ENCODE measurements at places on chromosomes 11 and 22.

- DNase-seq, result no peak
These were observed 10.9 kb downstream of the MUC2 start for GRCh38 chr11:1085440-1086170.

DNA sequence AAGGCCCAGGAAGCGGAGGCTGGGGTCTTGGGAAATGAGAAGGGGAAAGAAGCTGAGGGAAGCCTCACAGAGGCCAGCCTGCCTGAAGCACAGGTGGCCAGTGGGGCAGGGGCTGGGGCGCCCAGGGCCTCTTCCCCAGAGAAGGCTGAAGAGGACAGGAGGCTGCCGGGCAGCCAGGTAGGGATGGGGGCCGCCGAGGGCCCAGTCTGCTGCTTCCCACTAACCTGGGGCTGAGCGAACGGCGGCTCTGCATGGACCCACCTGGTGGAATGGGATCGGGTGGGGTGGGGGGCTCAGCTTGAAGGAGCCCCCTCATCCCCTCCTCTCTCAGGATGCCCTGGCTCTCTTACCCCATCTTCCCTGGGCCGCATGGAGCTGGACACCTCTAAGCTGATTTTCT is 7.7 kb downstream of the EHBP1L1 start:
- no peak for DNase-seq

DNA sequence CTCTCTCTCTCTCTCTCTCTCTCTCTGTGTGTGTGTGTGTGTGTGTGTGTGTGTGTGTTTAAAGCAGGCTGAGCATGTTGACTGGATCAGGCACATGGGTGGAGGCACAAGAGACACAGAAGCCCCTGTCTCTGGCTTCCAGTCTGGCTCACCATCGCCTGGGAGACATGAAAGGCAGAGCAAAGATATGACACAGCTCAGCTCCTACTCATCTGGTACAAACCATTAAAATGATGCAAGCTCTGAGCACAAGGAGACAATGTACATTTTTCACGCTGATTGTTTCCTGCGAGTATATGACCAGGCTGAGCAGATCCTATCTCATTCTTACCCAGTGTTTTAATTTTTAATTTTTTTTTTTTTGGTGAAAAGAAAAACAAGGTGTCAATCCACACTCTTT is 9.5 kb downstream of the SLC6A5 start:
- DNase-seq, result no peak

GRCh38 chr11:116855413-116855812 is 18.0 kb upstream of the APOA1 start:
- no peak for DNase-seq

- DNase-seq, result no peak
These were observed 20.1 kb upstream of the TMPRSS4 start for GRCh38 chr11:118056806-118057205.

GRCh38 chr11:6638429-6638828 is 17.2 kb downstream of the DCHS1 start:
- DNase-seq, result no peak

GRCh38 chr11:12958986-12959385 is 50.1 kb upstream of the RASSF10 start:
- no peak for DNase-seq

GRCh38 chr11:19241260-19242178 is 774 bp upstream of the E2F8 start:
- no peak for DNase-seq

DNA sequence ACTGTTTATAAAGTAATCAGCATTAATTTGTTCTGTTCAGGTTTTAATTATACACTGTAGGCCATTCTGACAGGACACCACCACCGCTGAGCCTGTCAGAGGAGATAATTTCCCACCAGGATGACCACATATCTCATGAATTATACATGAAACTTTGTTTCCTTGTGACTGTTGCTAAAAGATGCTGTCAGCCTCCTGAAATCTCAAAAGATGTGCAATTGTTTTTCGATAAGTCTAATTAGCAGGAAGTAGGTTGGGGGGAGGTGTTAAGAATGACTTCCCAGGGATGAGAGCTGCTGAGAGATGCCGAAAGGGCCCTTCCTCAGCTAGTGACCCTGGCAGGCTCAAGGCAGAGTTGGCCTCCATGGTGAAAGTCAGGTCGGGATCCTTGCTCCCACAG is 485.4 kb downstream of the SOX6 start:
- DNase-seq, result no peak

- DNase-seq, result no peak
These were observed 68.1 kb downstream of the PPP6R3 start for GRCh38 chr11:68528630-68529029.

DNA sequence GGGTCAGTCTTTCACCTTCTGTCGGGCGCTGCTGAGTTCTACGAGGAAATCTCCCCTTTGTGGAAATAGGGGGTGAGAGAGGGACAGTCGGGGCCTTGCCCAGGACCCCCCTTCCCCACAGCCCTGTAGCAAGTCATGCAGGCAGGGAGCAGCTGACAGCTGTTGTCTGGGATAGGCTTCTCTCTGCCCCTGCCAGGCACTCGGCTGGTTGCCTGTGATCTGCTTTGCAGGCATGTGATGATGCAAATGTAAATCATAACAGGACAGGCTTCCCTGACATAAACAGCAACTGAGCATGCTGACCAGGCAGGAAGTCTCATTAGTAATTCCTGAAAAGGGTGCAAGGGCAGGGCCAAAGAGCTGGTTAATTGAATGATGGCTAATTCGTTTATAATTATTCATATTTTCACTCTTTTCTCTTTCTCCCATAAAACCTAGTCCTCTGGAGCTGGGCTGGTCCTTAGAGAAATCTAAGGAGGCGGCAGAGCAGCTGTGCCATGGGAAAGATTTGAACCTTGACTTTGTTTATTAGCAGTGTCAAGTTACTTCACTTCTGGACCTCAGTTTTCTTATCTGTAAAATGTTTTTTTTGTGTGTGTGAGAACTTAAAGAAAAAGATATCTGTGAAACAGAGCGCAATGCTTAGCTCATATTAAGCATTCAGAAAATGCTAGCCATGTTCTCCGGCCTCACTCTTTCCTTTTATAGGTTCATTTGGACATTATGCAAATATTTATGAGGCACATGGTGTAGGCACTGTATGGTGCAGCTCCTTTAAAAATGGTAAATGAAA is 129.7 kb downstream of the LDLRAD3 start:
- DNase-seq, result no peak

DNA sequence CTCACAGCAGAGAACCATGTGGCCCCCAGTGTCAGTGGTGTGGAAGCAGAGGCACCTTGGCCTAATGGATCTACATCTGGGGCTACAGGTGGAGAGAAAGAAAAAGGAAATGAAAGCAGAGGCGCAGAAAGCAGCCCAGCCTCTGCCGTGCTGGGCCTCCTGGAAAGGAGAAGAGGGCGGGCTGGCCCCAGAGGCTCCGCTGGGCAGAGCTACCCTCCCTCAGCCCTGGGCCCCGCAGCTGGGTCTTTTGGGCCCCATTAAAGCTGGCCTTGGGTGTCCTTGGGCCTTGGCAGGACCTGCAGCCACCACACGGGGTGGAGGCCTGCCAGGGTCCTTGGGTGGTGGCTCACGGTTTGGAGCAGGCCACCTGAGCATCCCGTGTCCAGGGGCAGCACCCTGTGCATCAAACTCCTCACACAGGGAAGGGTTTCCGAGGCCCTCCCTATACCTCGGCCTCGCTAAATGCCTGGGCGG is 31.6 kb upstream of the GAL start:
- no peak for DNase-seq

DNA sequence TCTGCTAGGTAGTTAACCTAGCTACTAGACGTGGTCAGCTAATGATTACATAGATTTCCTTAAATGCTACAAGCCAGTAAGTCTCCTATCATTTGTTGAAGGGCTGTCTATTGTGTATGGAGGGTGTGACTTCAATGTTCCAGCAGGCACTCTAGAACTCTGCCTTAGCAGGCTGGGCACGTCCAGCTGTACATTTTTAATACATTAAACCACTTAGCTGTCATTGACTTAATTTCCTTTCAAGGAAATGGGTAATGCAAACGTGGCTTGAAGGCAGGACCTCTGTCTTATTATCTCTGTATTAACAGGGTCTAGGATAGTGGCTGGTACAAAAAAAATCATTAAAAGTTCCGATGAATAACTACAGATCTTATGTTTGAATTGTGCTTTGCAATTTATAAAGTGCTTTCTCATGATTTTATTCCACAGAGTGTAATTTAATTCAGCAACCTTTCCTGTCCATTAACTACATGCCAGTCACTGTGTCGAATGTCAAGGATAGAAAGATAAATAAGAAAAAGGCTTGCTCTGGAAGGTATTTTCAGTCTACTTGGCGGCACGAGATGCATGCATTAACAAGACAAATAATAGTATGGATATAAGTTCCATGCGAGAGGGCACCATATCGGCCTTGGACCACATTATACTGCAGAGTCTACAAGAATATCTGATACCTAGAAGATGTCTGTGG is 60.3 kb downstream of the APOL3 start:
- DNase-seq, result no peak

GRCh38 chr11:109076870-109077269 is 345.1 kb upstream of the C11orf87 start:
- DNase-seq, result no peak

GRCh38 chr22:25849522-25849921 is 107.5 kb downstream of the MYO18B start:
- DNase-seq, result no peak

DNA sequence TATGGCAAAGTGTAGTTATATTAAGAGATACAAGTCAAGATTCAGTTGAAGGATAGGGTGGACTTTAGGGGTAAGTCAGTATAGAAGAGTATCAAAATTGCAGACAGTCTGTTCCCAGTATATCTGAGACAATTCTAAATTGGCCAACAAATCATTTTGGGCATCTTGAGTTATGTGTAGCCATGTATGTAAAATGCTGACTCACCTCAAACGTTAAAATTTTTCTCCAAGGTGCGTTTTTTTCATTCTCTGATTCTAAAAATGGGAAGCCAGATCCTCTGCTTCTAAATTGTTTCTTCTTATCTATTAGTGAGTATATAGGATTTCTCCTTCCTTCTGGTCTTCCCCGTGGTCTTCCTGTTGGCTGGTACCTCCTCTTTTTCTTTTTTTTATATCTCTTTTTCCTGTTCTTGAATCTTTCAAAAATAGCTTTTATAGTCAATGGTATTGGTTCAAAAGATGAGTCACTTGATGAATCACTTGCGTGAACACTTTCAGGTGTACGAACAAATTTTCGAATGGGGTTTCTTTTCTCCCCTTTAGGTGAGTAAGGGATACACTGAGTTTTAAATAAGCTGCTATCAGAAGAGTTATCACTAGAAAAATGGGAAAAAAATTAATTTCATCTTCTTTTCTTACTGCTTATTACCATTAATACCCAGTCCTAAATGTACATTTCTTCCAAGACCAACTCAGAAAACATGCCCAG is 3.2 kb downstream of the TAF1D start:
- no peak for DNase-seq

DNA sequence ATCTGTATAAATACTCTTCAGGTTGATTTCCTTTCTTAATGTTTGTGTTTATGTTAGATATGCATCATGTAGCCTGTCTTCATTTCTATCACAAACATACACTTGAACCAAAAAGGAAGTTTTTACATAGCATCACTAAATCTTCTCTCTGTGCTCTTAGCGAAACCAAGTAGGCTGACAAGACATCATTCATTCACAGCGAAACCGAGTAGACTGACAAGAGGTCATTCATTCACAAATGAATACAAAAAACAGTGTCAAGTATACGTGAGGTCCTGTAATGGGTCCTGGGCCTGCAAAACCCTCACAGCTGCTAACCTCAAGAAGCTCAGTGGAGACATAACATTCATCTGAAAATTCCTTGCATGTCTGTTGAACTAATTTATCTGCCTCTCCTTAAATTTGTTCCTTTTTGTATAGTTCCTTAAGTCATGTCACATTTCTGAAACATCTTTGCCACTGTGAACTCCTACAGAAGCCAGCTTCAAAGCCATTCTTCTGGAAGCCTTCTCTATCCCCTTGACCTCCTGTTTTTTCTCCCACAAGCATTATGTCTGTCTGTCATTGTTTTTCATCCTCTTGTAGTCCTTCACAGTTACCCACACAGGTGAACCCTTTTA is 9.8 kb upstream of the HBE1 start:
- DNase-seq, result no peak

GRCh38 chr11:46618837-46619236 is 1.5 kb downstream of the ATG13 start:
- no peak for DNase-seq

DNA sequence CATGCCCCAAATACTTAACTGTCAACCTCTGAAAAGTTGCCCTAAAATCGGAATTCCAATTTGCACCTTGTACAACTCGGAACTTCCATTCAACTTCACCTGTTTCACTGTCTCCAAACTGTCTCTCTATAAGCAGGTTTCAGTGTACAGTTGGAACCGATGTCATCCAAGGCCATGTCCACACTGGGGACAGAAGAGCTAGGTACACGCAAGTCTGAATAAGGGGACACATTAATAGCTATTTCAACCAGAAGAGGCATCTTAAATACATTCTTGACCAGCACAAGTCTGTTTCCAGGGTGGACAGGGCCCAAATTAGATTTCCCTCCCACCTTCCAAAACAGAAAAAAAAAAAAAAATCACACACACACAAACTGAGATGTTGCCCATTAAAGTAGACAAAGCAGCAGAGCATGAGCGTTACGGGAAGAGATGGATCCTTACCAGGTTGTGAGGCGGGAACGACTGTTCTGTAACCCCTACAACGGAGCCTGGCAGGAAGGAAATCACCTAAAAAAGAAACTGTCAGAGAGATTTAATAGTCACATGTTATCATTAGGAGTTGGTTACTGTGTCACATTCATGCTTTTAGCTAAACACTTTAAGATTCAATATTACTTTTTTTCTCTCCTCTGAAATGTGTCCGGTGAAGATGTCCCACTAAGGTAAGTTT is 1.7 kb downstream of the CREBZF start:
- no peak for DNase-seq

DNA sequence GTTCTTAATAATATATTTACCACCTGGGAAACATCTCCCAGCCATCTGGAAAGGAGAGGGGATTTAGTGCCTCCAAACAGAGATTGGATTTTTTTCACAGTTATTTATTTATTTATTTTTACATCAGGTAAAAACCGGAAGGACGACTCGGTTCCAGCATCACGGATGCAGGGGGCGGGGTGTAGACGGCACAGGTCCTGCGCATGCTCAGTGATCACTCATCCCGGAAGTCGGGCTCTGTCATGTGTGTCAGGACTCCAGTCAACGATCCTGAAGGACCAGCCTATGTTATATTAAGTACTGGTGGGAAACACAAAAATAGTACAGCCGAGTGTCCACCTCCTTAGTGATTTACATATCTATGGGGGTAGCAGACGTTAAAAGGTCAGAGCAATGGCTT is 467.6 kb downstream of the NTM start:
- no peak for DNase-seq

DNA sequence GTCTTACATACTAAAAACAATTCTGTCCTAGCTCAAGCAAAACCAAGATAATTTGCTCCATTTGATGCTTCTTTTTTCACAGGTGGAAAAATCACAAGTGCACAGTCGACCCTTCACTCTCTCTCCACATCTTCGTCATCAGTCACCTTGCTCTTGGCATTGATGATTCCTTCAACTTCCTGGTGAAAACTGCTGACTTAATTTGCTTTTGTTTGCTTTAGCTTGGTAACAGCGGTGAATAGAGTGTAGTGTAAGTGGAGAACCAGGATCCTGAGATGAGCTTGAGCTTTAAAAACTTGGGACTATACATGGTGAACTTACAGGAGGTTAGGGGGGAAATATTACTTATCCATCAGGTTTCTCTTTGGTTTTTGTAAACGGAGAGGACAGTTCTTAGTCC is 331.1 kb upstream of the ARHGAP42 start:
- DNase-seq, result no peak

All from renal cortex interstitium (tissue), 15 donors.